ENCODE measurements at places on chromosomes 7 and 10. TPM values are rescaled to one million over a fixed set of nuclear protein-coding genes. Genes with fewer than 3 reads are reported as not detected.

The PDE1C gene
- total RNA-seq = under 0.01 TPM

The MICU1 gene
- 22.2 TPM for total RNA-seq

The LRRTM3 gene
- total RNA-seq = not detected

The AKR1C8 gene
- not detected for total RNA-seq

The NAT16 gene
- not detected for total RNA-seq

The SHH gene
- total RNA-seq = under 0.01 TPM

The ZMYND11 gene
- total RNA-seq = 53.0 TPM

Data from nasal cavity respiratory epithelium epithelial cell of viscerocranial mucosa (primary cell).